ENCODE measurements at places on chromosomes 11 and 22.
A peak's percentile ranks its signal among the peaks of the same experiment; 100 is the strongest.

DNA sequence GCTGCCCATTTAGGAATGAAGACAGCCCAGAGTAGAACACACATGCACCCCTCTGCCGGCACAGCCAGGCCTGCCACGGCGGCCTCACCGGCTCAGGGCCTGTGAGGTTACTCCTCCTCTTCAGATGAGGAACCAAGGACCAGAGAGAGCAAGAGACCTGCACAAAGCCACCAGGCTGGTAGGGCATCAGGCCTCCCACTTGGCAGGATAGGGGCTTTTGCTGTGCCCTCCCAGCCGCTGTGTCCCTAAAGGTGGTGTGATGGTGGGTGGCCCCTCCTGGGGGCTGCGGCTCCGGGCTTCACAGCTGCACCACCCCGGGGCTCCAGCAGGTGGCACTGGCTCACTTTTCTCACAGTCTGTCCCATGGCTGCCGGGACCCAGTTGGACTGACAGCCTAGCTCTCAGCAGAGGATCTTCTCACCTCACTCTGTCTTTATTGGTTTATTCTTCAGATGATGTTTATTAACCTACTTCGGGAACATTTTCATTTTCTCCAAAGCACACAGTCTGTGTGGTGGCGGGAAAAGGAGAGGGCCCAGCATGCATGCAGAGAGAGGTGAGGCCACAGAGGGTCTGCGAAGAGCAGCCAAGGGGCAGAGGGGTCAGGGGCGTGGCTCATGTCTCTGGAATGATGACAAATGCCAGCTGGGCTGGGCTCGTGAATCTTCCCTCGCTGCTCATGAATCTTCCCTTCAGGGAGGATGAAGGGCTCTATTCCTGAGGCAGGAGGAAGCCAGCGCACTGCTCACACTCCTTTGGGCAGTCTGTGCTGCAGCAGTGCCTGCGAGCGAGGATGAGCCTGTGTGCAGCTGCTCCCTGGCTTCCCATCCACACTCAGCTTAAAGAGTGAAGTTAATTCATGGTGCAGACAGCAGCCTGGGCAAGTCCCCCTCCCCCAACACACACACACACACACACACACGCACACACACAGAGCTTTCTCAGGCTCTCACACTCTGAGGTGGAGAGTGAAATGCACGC lies 101.1 kb upstream of the PITPNB start:
- peak; percentile 56 for DNase-seq

DNA sequence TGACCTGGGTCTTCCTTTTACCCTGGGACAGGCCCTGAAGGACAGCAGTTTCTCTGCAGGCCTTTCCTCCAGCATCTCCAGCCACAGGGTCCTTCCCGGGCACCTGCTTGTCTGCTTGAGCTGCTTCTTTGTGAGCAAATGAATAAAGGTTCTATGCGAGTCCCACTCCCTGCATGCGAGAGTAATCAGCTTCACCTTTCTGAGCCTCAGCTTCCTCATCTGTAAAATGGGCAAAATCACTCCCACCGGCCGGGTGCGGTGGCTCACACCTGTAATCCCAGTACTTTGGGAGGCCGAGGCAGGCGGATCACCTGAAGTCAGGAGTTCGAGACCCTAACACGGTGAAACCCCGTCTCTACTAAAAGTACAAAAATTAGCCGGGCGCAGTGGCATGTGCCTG lies 31.1 kb downstream of the IFT27 start:
- no peak for DNase-seq

DNA sequence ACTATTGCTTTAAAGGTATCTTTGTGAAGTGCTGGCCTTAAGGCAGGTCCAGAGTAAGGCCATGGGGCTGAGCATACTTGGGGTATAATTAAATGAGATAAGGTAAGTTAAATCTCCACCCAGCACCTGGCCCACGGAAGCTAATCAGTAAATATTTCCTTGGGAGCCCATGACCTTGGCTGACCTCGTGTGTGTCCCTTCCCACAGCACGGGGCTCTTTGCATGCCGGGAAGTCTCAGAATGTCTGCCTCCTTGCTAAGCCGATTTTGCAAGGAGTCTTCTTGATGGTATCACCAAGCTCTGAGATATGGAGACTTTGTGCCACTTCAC lies 46.5 kb downstream of the ADM start:
- no peak for DNase-seq

- no peak for DNase-seq
Observed at GRCh38 chr11:126698576-126698975, 302.0 kb downstream of the KIRREL3 start.

DNA sequence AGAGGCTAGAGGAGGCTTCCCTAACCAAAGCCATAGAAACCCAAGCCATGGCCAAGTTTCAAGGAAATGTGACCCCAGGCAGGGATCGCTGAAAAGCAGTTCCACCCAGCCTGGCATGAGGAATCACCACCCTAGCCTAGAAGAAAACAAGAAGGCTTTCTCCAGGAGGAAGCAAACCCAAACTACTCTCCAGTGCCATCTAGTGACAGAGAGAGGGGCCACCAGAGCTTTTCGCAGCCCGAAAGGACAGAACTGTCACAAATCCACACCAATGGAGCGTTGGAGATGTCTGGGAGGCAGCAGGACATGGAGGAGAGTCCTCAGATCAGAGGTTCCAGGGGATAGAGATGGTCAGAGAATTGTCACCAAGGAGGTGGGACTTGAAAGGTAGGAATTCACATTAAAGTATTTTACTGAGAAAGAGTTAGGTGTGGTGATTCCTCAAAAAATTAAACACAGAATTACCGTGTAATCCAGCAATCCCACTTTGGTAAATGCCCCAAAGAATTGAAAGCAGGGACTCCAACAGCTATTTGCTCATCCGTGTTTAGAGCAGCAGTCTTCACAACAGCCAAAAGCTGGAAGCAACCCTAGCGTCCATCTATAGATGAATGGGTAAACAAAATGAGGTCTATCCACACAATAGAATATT lies 67.3 kb upstream of the NUP50 start:
- peak; percentile 37 for DNase-seq
